ENCODE measurements at places on chromosomes 7 and 10.

DNA sequence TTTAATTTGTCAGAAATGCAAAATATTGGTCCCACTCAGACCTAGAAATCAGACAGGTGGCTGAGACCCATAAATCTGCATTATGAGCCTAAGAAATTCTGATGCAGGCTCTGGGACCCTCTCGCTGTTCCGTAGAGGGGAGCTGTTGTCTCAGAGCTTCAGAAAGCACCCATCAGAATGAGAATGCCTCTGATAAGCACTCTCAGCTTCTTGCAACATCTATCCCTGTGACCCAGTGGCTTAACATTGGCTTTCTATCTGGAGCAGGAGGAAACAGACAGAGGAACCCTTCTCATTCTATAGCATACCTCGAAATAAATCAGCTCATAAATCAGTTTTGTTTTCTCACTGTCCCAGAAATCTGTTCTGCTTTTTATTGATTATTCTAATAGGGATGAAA lies 184.6 kb upstream of the SP4 start:
- no peak for DNase-seq

GRCh38 chr7:141585592-141586510 lies 34.6 kb downstream of the AGK start:
- DNase-seq, result no peak

DNA sequence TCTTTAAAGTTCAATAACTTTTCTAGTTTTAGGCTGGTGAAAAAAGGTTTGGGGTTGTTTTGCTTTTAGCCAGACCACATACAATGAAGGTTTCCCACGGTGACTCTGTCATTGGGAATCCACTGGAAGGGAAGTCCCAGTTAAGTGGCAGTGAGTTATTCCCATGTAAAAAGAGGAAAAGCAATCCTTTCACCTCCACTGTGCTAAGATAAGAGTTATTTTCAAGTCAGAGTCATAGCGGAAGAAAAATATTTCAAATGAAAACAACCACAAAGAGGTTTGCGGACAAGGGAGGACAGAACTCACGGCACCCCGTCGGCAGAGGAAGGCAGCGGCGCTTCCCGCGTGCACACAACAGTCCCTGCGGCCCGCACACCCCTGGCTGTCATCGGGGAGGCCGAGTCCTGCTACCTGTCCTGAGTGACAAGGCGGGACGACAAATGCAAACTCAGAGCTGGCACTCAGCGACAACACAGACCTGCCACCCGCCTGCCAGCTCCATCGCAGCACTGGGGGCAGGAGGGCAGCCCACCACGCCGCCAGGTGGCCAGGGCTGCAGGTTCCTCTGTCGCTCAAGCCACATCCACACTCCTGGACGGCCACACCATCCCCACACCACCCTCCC lies 9.3 kb upstream of the PAPOLB start:
- DNase-seq, result no peak

GRCh38 chr10:96172666-96173065 lies 42.6 kb downstream of the ZNF518A start:
- no peak for DNase-seq

DNA sequence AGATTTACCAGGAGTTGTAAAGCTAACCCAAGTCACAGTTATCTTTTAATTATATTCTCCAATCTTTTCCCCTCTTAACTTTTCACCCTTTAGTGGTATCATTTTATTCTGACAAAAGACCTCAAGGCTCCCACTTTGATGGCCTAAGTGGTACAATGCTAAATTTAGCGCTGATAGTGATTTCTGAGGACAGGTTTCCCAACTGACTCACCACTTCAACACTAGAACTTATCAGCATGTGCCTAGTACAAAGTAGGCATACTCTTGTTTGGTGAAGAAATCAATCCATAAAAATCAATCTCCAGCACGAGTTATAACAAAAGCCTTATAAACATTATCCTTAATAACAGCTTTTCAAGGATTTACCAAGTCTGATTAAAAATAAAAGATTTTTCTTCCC lies 7.5 kb downstream of the SNX13 start:
- no peak for DNase-seq

- DNase-seq, result no peak
Measured at GRCh38 chr10:88179831-88180230, 316.4 kb downstream of the PTEN start.

- DNase-seq, result no peak
Measured at GRCh38 chr7:30240106-30240800, 44.1 kb upstream of the ZNRF2 start.

- DNase-seq, result no peak
Measured at GRCh38 chr7:112444505-112444904, 5.8 kb upstream of the IFRD1 start.

- DNase-seq, result no peak
Measured at GRCh38 chr10:71811351-71811750, 38.0 kb upstream of the VSIR start.

DNA sequence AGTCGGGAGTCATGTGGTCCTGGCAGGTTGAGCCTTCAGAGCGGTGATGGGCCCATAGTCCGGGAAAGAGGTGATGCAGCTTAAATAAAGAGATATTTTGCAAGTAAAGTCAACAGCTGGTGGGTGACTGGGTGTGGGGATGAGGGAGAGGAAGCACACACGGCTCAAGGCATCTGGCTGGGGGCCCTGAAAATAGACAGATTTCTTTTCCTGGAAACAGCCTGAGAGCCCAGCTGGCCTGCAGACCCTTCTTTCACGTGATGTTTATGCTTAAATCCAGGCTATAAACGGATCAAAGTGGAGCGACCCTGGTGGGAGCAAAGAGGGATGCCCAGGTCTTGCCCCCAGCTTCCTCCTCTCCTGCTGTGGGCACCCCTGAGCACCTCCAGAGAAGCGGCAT lies 149.1 kb downstream of the TEX36 start:
- DNase-seq, result no peak

GRCh38 chr7:18831419-18831818 lies 286.0 kb downstream of the TWIST1 start:
- DNase-seq, result no peak

- DNase-seq, result peak; percentile 51
Measured at GRCh38 chr7:127792528-127793342, 140.7 kb downstream of the SND1 start.

DNA sequence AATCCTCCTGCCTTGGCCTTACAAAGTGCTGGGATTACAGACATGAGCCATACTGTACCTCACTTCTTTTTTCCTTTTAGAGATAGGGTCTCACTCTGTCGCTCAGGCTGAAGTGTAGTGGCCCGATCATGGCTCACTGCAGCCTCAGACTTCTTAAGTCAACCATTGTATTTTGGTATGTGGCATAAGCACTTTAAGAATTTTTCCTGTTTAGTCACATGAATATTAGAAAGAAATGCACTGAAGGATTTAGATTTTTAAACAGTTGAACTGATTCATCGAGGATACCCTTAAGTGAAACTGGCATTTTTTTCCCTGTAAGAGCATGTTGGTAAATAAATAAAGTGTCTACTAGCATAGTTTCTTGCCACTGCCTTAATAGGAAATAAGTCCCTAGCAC lies 319.3 kb upstream of the CACNA2D1 start:
- DNase-seq, result no peak
